ENCODE measurements at places on chromosomes 12 and 14.
A peak's percentile ranks its signal among the peaks of the same experiment; 100 is the strongest.

DNA sequence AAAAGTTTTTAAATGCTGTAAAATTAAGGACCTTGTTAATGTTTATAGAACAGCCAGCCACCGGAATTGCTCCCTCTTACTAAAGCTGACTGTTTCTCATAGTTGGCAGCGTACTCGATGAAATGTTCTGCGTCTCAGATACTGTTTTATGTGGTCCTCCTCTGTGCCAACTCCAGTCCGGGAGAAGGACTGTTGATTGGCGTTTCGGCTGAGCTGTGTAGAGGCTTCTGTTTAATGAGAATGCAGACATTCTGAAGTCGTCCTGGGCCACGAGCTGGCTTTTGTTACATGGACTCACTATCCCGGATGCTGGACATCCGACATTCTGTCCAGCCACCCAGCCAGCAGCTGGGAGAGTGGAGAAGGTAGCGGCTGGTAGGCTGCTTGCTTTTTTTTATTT lies 75.4 kb downstream of the WDR20 start:
- DNase-seq: no peak

GRCh38 chr14:50943261-50943942 lies 881 bp downstream of the PYGL start:
- no peak for DNase-seq

DNA sequence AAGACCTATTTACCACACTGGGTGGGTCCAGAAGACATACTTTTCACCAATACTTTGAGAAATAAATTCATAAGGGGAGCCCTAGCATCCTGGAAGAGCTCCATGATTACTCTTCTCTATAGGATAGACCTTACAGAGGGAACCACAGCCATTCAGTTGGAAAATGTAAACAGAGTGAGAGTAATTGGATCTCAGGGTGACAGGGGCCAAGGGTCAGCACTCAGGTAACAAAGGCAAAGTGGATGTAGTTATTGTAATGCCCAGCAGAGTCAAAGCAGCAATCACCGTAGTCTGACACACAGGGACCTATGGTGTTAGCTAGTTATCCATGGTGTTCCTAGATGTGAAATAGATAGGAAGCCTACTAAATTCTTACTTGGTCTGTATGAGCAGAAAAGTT lies 10.8 kb upstream of the GTF2A1 start:
- no peak for DNase-seq

DNA sequence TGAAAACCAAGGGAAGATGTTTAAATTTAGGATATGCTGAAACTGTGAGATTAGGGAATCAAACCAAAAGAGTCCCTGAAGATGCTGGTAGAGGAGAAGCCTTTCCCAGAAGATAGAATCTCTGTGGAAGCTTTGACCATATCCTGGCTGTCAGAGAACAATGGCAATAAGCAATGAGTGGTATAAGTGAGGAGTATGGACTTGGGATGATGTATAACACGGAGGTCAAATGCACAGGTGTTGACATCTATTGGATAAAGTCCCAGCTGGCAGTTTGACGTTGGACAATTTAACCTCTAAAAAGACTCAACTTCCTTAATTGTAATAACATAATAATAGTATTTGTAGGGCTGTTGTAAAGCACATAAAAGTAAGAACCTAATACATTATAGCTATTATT lies 30.1 kb upstream of the CLEC14A start:
- DNase-seq: no peak

GRCh38 chr12:24840046-24840800 lies 108.7 kb downstream of the BCAT1 start:
- DNase-seq: no peak

DNA sequence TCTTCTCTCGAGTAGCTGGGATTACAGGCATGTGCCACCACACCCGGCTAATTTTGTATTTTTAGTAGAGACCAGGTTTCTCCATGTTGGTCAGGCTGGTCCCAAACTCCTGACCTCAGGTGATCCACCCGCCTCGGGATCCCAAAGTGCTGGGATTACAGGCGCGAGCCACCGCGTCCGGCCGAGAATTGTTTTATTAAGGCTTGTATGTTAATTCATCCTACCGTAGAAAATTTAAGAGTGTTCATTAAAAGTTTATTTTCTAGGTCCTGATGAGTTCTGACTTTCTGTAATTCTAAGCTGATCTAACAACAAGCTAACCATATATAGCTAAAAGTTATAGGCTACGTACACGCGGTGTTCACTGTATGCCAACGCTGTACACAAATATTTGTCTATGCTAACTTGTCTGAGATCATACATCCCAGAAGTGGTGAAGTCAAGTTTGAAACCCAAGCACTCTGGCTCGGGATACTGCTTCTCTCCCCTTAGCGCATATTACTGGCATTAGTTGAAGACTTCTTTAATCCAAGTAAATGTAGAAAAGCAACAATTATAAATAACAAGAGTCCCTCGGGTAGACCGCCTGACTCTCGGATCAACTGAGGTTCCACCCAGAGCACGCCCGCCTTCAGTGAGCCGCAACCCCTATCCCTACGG lies 570 bp upstream of the MRPS35 start:
- DNase-seq: no peak

- no peak for DNase-seq
Measured at GRCh38 chr12:109770104-109770860, 56.7 kb downstream of the FAM222A start.

DNA sequence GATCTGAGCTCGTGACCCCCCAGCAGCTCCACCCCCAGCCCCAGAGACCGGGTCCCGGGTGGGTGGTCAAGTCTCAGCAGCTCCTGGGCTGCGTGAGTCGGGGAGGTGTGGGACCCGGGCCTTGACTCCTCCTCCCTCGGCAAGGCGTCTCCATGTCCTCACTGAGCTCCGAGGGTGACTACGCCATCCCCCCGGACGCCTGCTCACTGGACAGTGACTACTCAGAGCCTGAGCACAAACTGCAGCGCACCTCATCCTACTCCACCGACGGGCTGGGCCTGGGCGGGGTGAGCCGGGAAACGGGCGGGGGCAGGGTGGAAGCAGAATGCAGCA lies 28.1 kb downstream of the PIGH start:
- DNase-seq: no peak

- DNase-seq: no peak
Measured at GRCh38 chr12:25058658-25059058, 109.8 kb upstream of the BCAT1 start.

- DNase-seq: no peak
Measured at GRCh38 chr14:54312166-54312801, 84.5 kb upstream of the CDKN3 start.

- DNase-seq: no peak
Measured at GRCh38 chr14:69582212-69582611, 7.5 kb upstream of the CCDC177 start.

DNA sequence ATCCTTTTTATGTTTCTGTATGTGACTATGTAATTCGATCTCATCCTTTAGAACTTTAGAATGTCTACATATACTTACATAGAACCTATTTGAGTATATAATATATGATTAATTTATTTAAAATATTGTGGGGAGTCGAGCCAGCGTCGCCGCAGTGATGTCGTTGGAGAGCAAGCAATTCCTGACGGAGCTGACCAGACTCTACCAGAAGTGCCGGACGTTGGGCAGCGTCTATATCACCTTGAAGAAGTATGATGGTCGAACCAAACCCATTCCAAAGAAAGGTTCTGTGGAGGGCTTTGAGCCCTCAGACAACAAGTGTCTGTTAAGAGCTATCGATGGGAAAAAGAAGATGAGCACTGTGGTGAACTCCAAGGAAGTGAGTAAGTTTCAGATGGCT lies 6.4 kb upstream of the CD27 start:
- DNase-seq: no peak

- DNase-seq: no peak
Measured at GRCh38 chr12:122003651-122004611, 17.8 kb upstream of the BCL7A start.

GRCh38 chr14:58663494-58664111 lies 25.8 kb downstream of the DACT1 start:
- no peak for DNase-seq

DNA sequence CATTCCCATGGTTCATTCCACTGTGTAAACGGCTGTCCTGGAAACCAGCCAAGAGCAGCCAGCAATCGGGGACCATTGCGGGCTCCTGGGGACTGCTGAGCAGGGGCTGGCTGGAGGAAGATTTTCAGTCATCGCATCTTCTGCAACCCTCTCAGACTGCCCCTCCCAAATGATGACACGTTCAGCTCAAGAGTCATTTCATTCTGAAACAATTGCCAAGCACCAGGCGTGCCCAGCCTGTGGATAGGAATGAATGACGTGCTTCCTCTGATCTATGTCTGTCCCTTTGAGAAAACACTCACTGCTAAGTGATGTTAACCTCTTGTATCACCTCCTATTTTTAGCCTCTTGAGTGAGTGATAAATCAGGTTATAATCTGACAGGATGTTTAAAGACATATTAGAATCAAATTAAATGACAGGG lies 62.0 kb downstream of the NDUFA12 start:
- no peak for DNase-seq

GRCh38 chr14:69013943-69014782 lies 35.1 kb upstream of the ACTN1 start:
- no peak for DNase-seq

DNA sequence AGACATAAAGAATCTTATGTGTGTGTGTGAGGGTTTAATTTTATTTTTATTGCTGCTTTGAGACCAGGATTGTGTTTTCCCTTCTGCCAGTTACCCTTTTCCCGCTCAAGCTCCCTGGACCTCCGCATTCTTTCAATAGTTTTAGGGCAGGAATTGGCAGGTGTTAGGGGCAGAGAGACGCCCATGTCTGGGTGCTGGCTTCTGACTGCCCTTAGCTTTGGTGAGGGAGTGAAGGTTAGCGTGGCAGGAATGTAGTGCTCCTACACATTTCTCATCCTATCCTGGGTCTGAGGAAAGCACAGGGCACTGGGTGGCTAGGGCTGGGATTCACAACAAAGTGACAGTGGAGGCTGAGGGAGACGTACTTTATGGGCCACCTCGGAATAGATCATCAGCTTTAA lies 428.1 kb downstream of the ZFP36L1 start:
- no peak for DNase-seq

GRCh38 chr12:49622501-49623141 lies 740 bp upstream of the PRPF40B start:
- DNase-seq: peak; percentile 16

- no peak for DNase-seq
Measured at GRCh38 chr14:103697603-103698379, 17.5 kb downstream of the XRCC3 start.

- DNase-seq: no peak
Measured at GRCh38 chr14:35281341-35281740, 10.8 kb upstream of the PSMA6 start.
